ENCODE measurements at places on chromosomes 12 and 14. TPM values are rescaled to one million over a fixed set of nuclear protein-coding genes. Genes with fewer than 3 reads are reported as not detected.

DNA sequence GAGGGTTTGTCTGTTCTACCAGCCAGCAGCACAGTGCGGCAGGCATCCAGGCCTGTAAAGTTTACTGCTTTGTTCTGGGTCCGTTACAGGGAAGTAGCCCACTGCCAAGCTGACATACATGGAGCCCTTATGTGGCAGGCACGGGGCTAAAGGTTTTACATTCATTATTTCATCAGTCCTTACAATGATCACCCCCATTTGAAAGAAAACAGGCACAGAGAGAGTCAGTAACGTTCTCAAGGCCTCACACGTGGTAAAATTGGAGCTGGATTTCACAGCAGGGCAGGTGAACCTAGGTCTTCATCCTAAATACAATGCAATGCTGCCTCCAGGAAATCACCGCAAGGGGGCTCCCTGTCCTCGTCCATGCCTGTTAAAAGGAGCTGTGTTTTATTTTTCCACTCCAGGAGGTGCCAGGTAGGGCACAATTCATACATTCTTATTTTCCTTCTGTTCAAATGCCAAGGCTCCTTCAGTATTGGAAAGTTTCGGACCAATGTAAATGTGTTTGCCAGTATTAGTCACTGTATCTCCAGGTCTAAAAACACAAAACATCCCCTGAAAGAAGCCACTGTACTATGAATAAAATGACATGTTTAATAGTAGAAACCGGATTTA is 172.2 kb upstream of the GZMB start:
- no peak for DNase-seq

GRCh38 chr12:113361574-113362370 is 3.4 kb downstream of the PLBD2 start:
- no peak for DNase-seq

DNA sequence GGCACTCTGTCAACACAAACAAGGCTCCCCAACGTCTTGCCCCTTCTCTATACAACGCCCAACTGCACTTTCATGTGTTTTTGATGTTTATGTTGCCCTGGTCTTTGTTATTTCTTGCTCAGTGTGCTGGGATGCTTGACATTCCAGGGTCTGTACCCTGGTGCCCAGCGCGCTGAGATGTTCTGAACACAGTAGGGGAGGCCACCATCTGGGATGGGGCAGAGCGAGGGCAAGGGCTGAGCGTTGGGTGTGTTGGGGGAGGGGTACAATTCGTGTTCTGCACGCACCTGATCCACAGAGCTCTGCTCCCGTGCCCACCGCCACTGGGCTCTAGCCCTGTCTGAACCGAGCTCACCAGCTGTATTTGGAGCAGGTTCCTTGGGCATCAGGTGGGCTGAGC is 52.9 kb downstream of the ISCA2 start:
- DNase-seq, result no peak

GRCh38 chr12:50400104-50400637 is 514 bp upstream of the LARP4 start:
- no peak for DNase-seq

CLBA1 gene
- 7.7 TPM for total RNA-seq

Measured in osteocyte (in vitro differentiated cells).